ENCODE measurements at places on chromosomes 11 and 22. TPM values are rescaled to one million over a fixed set of nuclear protein-coding genes. Genes with fewer than 3 reads are reported as not detected.

The PRAME gene
- 1.2 TPM for total RNA-seq

The CNIH2 gene
- total RNA-seq, result 0.13 TPM

The PRSS23 gene
- total RNA-seq, result 10.2 TPM

The OR51B2 gene
- total RNA-seq, result not detected

The F2 gene
- total RNA-seq, result 1,408 TPM

The PGA4 gene
- total RNA-seq, result 0.53 TPM

The NXPE2 gene
- total RNA-seq, result not detected

The MS4A18 gene
- total RNA-seq, result not detected

The CD81 gene
- total RNA-seq, result 564 TPM

The VSIG10L2 gene
- total RNA-seq, result not detected

- no peak for DNase-seq
Measured at GRCh38 chr11:3159296-3160190, 5.6 kb downstream of the OSBPL5 start.

DNA sequence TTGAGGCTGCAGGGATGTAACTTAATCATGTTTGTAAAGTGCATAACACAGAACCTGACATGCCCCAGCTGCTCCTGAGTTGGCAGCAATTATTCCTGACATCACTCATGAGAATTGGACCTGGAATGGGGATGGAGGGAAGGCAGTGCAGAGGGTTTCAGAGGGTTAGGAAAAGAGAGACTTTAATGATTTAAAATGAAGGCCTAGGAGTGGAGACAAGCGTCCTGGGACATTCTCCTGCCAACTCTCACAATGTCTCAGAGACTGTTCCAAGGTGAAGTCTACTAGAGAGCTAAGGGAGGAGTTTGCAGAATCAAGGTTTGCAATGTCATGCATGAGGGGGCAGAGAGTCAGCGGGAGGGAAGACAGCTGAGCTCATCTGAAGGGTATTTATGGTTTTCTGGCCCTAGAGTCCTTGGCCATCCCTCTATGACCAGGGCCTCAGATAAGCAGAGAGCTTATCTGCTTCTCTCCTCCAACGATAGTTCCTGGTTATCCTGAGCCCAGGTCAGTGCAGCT lies 36.9 kb downstream of the GGTLC2 start:
- no peak for DNase-seq

GRCh38 chr11:109512680-109513079 lies 90.7 kb downstream of the C11orf87 start:
- no peak for DNase-seq

DNA sequence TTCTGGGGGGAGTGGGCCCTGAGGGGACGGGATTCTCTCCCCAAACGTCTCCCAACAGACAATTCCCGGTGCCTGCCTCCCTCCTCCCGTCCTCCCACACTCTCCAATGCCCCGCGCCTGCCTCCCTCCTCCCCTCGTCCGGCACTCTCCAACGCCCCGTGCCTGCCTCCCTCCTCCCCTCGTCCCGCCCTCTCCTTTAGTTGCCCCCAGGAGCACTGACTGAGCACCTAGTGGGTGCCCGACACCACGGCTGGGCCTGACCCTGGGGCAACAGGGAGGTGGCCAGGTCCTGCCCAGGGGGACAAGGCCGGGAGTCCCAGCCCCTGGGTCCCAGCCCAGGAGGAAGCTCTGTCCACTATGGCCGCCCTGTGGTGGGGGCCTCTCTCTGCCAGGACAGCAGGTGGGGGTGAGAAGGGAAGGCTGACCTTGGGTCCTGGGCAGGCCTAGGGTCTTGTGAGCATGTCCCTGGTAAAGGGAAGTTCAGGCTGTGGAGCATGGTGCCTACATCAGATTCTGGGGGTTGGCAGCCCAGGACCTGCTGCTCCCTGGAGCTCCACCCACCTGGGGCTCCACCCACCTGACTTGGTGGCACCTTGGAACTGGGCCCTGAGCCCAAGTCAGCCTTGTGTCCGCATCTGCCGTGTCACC lies 942.3 kb downstream of the BRD1 start:
- peak; percentile 32 for DNase-seq

DNA sequence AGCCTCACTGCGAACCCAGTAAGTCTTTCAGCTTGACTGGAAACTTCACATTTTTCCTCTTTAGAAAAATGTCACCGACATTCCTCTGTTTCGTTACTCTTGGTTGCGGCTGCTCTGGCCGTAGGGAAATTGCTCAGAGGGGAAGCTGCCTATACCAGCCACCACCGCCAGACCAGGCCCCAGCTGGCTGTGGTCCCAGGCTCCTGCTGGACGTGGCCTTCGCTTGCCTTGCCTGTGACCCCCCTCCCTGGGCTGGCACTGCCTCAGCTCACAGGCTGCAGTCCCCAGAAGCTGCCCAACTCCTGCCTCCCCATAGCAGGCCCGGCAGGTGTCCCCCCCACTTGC lies 197.8 kb downstream of the MN1 start:
- no peak for DNase-seq

DNA sequence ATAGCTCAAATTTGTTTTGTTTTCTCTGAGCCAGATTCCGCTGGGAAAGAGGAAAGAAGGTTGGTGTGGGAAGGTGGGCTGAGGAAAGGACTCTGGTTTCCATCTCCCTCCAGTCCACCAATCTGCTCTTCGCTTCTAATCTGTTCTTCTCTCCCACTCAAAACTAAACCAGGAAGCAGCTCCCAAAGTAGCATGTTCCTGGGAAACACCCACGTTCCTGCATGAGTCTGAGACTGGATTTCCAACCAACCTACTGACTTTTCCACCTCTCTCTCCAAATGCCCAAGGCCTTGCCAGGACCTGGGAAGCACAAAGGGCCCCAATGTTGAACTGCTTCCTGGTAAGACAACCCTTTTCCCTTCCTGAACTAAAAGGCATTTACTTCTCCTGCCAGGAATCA lies 110.2 kb downstream of the WT1 start:
- DNase-seq, result no peak

DNA sequence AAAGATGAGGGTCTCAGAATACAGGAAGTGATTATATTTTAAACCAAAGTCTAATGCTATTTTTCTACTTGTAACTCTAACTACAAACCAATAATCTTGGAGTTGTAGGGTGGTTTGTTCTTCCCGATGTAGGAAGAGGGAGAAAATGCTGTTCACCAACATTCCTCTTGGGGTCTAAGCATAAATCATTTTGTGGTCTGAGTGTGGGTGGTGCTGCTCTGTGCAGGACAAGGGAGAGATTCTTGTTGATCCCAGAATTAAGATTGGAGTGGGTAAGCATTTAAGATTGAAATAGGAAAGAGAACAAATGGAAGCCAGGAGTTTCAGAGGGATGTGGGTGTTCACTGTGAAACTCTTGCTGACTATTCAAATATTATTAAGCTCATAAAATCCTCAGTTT lies 38.6 kb upstream of the MMP13 start:
- DNase-seq, result no peak

DNA sequence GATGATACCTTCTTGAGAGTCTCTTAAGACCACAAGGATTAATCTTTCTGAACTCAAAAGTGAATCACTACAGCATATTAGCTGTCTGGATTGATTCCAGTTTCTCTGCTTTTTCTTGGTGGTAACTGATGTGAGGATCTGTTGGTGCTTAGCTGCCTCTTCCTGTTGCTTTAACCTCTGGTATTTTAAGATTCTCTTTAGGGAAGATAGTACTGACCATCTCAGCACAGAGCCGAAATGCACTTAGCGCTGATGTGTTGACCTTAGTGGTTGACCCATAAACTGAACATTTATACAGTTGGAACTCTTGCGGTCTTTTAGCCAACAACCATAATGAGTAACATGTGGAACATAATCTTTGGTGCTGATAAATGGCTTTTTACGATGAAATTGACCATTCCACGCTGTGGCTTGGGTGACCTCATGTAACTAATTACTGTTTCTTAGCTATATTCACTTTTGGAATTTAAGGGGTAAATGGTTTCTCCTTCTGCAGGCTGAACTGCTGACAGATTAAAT lies 33.7 kb downstream of the APLP2 start:
- DNase-seq, result no peak

DNA sequence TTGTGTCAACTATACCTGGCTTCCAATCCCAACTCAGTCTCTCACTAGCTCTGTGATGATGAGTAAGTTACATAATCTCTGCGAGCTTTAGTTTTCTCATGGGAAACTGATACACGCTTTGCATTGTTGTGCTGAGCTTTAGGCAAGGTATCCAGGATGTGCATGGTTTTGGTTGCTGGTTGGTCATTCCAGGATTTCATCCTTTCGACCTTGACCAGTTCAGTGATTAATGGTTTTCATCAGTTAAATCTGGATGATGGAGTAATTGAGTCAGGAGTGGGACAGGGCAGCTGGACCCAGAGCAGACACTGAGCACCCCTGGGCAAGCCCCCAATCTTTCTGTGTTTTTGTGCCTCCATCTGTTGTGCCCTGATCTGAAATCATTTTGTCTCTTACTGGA lies 417.3 kb upstream of the CADM1 start:
- DNase-seq, result no peak

- DNase-seq, result no peak
Measured at GRCh38 chr22:46171940-46172339, 21.6 kb downstream of the PPARA start.

GRCh38 chr22:38081941-38082828 lies 1.8 kb downstream of the SLC16A8 start:
- no peak for DNase-seq

- no peak for DNase-seq
Measured at GRCh38 chr11:114097832-114098231, 38.3 kb downstream of the ZBTB16 start.

DNA sequence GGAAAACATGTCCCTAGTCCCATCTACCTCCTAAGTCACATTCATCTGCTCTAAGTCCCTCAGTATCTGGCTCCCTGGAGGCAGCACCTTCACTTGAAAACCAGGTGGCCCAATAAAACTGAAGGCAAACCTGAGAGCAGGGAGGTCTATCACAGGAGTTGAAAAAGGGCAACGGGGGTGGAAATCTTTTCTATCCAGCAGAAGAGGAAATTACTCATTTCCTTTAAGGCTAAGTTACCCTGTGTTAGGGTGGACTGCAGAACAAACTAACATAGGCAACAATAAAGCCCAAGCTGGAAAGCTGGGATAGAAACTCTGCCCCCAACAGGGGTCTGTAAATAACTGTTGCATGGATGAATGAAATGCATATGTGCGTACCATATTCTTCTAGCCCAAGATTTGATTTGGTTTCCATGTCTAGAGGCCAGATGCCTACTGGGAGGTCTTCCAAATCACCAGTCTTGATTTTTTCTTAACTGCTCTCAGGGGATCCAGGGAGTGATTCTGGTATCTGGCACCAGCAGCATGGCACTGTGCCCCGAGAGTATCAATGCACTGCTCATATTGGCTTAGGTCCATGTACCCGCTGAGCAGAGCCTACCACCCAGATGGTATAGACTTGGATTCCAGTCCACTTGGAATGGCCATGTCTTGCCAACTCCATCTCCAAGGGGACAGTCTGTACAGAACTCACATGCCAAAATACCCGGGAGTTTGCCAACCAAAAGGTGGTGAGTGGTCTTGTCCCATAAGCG lies 350.0 kb upstream of the NCAM1 start:
- no peak for DNase-seq

GRCh38 chr11:93017821-93018690 lies 48.6 kb downstream of the MTNR1B start:
- peak; percentile 55 for DNase-seq

DNA sequence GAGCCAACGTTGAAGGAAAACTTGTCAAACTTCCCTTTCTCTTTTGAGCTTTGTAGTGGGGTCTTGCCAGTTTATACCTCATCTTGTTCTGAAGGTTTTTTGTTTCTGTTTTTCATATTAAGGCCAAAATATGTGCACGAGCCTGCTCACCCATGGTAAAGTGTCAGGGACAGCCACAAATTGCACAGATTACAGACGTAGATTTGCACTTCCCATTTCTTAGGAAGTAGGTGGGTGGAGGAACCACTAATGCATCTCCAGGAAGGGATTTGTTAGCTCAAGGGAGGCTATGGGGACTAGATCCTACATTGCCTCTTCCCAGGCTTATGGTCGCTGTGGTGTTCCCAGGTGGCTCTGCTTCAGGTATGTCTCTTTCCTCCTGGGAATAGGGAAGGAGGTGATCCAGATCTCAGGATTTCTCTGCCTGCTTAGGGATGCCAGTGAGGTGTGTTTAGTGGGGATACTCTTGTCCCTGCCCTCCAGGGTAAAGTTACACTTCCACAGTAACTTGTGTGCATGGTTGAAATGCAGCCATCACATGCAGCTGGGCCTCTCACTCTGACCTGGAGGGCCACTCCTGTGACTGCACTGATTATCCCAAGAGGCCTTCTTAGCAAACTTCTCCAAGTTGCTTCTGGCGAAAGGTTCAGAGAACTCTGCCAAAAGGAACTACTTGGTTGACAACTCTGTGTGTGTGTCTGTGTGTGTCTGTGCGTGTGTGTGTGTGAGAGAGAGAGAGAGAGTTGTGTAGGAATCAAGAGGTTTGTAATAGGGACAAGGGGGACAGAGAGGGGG lies 9.8 kb downstream of the PPFIBP2 start:
- no peak for DNase-seq

DNA sequence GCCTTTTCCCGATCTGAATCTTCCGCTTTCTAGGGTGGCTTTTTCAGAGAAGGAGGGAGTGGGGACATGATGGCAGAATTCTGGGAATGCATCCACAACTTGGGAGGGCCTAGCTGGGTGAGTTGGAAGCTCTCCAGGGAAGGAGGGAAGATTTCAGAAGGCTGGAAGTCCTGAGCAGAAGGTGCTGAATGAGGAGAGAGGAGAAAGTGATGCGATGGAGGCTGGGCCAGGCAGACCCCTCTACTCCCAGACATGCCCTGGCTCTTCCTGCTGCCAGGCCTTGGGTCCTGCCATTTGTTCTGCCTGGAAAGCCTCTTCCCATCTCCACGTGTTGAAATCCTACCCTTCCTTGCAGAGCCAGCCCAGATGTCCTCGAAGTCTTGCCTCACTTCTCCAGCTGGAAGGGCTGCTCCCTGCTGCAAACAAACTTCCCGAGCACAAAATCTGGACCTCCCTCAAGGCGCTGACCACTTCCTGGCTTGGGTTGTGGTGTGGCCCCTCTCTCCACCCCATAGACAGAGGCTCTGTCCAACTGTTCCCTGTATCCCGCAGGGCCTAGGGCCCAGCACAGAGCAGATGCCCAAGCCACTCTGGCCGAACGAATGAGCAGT lies 16.8 kb downstream of the LRRC32 start:
- DNase-seq, result peak; percentile 37

GRCh38 chr11:6794639-6795038 lies 4.8 kb downstream of the OR6A2 start:
- no peak for DNase-seq

DNA sequence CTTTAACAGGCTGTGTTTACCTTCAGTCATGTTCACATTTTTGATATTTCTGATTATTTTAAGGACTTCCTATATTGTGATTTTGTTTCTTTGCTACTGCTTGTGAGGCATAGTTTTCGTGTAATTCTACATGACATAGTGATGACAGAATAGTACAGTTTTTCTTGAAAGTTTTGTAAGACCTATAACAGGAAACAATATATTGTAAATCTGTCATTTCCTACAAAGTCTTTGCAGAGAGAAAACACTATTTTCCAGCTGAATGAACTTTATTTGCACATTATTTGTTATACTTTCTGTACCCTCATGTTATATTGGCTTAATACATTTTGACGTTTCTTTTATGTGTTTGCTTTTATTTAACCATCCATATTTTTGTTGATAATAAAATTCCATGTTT lies 191.1 kb downstream of the TMEM135 start:
- DNase-seq, result no peak

- no peak for DNase-seq
Measured at GRCh38 chr11:119155733-119156492, 7.1 kb downstream of the ABCG4 start.

All from left lobe of liver (tissue), 2 donors.